ENCODE measurements at places on chromosomes 5 and 9. TPM values are rescaled to one million over a fixed set of nuclear protein-coding genes. Genes with fewer than 3 reads are reported as not detected.

Gene NEUROG1
- not detected for total RNA-seq

Gene CDH9
- not detected for total RNA-seq

Gene DOK3
- total RNA-seq, result 4.1 TPM

Gene GABRA1
- not detected for total RNA-seq

Gene SMAD5
- 64.1 TPM for total RNA-seq

Gene C9orf50
- not detected for total RNA-seq

Gene PCDHGA7
- total RNA-seq, result 1.0 TPM

Gene GRIA1
- 0.48 TPM for total RNA-seq

Gene ARL14EPL
- not detected for total RNA-seq

Gene MARVELD2
- total RNA-seq, result 51.0 TPM

Gene OTP
- not detected for total RNA-seq

Gene KLHL3
- total RNA-seq, result 4.4 TPM

Gene CTNND2
- 1.1 TPM for total RNA-seq

Gene CDKN2B-AS1
- 73.7 TPM for total RNA-seq

Gene JMY
- 4.7 TPM for total RNA-seq

Gene PCDH1
- total RNA-seq, result 105 TPM

Gene TSSK1B
- not detected for total RNA-seq

Gene NPR3
- total RNA-seq, result 0.20 TPM

Gene LHX3
- total RNA-seq, result not detected

DNA sequence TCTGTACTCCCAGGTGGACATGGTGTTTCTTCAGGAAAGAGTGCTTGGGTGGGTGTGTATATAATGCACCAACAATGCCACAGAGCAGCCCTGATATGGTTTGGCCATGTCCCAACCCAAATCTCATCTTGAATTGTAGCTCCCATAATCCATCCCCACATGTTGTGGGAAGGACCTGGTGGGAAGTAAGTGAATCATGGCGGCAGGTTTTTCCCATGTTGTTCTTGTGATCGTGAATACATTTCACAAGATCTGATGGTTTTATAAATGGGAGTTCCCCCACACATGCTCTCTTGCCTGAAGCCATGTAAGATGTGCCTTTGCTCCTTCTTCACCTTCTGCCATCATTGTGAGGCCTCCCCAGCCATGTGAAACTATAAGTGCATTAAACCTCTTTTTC, 158.5 kb downstream of the NR3C1 start:
- no peak for DNase-seq

GRCh38 chr5:151678713-151679112, 8.0 kb downstream of the SPARC start:
- no peak for DNase-seq

DNA sequence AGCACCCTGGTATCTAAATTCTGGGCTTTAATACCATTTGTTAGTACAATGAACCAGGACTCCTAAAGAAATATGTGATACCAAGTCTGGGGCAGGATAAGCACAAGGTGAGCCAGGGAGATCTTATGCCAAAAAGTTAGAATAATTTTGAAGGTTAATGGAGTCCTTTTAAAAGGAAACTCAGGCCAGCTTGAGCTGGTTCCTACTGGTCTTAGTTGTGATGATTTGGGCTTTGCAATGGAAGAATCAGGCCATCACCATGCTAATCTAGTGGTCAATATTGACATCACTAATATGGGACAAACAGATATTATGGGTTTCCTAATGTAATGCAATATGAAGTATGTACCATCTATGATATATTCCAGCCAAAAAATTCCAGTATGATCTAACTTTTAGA, 7.5 kb upstream of the SPATA9 start:
- DNase-seq, result no peak

DNA sequence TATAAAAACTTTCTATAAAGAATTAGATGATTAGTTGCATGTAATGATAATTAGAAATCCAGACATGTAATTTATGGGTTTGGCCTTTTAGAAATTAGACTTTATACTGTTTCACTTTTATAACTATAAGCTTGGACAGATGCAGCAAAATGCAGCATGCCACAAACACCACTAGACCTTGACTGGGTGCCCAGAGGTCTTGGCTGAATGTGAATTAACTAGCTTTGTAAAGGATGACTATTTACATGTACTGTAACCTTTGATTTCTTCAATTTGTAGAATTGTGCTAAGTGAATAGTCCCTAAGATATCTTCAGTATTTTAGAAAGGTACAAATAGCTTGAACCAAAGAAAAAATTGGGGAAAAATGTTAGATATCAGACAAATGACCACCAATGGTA, 2168.1 kb downstream of the MAT2B start:
- DNase-seq, result no peak

DNA sequence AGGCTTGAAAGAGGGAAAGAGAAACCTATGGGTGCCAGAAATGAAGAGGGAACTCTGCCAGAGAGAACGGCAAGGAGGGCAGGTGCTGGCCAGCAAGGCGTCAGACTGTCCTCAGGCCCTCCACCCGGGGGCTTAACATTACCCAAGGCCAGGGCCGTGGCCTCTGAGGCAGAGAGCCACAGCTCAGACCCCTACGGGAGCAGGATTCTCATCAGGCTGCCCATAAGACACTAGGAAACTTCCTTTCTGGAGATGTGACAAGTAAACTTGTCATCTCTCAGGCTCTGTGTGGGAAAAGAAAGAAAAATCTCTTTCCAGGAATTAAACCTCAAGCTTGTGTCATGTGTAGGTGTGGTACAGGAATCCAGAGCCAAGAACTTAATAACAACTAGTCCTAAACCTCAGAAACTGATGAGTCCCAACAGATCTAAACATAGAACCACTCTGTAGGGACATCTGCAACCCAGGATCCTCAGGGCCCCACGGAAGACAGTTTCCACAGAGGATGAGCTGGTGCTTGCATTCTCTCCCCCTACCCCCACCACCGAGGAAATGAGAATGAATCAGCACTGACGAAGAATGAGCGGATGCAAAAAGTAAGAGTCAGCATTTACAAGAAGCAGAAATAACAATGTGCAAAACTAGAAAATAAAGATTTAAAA, 74.3 kb downstream of the DCP2 start:
- DNase-seq, result no peak

DNA sequence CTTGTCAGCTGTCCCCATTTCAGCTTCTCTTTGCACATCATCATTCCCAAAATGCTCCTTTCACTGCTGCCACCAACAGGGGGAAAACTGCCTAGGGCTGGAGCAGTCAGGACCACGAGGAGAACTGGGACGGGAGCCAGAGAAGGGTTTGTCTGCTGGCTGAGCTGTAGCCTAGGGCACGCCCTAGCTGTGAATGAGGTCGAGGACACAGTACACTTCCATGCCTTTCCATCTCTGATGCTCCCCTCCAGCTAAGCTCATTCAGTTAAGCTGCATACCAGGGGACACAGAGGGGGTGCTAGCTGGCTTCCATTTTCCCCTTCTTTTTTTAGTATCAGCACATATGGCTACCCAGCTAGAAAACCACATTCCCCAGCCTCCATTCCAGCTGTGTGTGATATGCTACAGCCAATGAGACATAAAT, 64.7 kb downstream of the STK10 start:
- peak; percentile 66 for DNase-seq

- DNase-seq, result no peak
These were observed 174.4 kb downstream of the HSPA4 start for GRCh38 chr5:133226186-133226585.

GRCh38 chr9:91305596-91306295, 56.0 kb downstream of the AUH start:
- no peak for DNase-seq

GRCh38 chr9:84991514-84991870, 322.0 kb downstream of the NTRK2 start:
- DNase-seq, result no peak

GRCh38 chr9:81669041-81669651, 20.2 kb downstream of the TLE1 start:
- DNase-seq, result no peak

DNA sequence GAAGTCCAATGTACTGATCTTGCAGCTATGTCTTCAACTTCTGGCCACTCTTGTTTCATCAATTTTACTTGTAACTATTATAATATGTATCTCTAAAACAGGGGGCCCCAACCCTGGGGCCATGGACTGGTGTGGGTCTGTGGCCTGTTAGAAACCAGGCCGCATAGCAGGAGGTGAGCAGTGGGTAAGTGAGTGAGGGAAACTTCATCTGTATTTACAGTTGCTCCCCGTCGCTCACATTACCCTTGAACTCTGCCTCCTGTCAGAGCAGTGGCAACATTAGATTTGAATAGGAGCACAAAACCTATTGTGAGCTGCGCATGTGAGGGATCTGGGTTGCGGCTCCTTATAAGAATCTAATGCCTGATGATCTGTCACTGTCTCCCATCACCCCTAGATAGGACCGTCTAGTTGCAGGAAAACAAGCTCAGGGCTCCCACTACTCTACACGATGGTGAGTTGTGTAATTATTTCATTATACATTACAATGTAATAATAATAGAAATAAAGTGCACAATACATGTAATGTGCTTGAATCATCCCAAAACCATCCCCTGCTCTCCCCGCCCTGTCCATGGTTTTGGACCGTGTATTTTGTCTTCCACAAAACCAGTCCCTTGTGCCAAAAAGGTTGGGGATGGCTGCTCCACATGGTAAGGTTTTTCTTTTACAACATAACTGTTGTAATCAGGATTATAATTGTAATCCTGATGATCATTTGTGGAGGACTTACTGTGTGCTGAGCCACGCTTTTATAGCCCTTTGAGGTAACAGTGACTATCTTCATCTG, 26.9 kb upstream of the SH3PXD2B start:
- DNase-seq, result no peak

DNA sequence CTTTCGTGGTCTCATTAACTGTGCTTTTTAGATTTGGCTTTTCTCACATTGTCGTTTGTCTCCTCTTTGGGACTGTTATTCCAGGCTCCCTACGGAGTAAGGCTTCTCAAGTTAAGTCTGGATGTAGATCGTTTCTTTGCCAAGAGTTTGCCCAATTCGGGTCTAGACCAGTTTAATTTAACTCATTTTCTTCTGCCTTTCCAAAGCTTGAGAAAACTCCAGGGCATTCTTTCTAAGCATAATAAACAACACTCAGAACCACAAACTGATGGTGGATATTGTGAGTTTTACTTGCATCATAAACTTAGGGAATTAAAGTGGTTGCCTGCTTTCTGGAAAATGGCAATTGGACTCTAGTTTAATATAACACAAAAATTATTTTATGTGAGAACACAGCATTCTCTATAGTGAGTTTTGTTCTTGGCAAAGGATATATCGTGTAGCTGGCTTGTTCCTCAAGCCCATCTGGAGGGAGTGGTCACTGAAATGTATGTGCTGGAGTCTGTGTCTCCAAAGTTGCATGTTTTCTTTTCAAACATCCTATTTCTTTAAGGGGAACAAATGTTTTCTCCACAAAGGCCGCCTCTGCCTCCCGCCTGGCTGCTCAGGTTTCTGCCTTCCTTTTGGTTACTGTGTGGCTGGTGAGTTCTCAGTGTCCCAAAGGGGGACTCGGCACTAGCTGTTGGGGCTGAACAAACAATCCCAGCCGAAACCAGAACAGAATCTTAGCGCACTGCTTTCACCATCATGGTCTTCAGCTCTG, 211.3 kb upstream of the FBN2 start:
- no peak for DNase-seq

- no peak for DNase-seq
These were observed 50.2 kb upstream of the XPA start for GRCh38 chr9:97747201-97747965.

- DNase-seq, result no peak
These were observed 716.1 kb upstream of the WWC1 start for GRCh38 chr5:167575330-167575729.

DNA sequence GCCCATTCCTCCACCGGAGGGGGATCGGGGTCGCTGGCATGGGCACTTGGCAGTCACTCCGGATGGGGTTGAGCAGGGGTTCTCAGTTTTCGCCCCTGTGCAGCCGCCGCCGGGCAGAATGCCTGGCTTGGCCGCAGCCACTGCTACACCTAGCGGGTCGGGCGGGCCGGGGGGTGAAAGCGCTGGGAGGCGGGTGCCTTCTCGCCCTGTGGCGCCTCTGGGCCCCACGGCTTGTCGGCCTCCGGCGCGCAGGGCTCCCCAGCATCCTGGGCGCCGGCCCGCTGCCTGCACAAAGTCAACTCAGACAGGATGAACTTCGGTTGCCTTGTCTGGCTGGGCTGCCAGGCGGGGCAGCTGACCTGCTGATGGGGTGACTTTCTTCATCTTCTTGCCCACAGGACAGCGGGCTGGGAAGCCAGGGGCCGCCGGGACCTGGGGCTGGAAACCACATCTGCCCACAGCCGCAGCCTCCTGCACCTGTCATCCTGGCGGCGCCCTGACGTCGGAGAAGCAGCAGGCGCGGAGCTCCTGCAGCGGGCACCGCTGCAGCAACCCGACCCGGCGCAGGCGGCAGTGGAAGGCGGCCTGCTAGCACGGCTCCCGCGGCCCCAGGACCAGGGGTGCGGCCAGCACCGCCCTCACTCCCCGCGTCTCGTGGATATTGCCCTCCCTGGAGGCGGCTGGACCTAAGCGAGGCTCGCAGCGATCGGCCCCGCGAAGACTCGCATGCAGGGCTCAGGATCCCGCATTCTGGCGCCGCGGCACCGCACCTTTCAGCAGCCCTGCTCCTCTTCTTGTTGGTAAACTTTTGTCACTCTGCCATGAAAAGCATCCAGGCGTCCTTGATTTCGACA, 1.3 kb upstream of the ANKRD18A start:
- peak; percentile 42 for DNase-seq

DNA sequence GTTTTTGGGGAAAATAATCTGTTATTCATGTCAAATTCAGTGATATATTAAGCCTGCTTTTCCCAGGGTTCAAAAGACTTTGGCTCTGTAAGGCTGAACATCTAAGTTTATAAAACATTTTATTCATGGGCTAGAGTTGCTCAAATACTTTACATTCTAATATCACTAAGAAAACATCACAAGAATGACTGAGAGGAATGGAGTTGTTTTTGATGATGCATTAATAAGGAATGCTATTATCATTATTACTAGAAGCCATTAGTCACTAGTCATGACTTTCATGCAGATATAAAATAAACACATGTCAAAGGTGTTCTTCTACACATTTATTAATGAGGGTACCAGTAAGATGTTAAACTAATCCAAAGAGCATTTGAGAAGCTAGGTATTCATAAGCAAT, 185.5 kb upstream of the KCNN2 start:
- no peak for DNase-seq

GRCh38 chr5:149481485-149481884, 69.8 kb downstream of the CSNK1A1 start:
- no peak for DNase-seq

DNA sequence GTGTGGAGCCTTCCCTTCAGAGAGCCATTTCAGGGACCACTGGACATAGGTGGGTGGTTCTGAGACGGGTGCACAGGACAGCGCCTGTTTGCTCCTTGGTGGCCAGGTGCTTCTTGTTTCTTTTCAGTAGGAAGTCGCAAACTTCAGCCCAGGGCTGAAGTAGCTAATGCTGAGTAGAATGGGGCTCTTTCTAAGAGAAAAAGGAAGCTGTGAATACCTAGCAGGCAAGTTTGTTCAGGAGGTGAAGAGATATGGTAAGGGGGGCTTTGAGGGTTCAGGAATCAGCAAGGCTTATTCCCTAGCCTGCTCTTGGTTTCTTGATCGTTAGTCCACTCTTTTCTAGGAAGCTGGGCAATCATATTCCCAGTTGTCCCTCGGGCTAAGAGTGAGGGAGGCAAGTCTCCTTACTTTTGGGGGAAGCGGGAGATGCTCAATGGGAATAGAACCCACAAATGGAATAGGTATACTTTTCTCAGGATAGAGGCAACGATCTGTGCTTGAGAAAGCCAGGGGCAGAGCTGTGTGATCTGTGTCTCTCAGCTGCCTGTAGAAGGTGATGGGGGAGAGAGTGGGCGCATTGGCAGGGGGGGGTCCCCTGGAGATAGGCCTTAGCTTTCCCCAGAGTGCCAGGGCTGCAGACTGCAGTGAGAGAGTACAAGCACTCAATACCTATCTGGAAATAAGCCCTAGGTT, 1.9 kb upstream of the PURA start:
- DNase-seq, result no peak

- DNase-seq, result no peak
These were observed 19.0 kb upstream of the POC5 start for GRCh38 chr5:75736273-75736672.
